ENCODE measurements at places on chromosomes 3 and 15.

GRCh38 chr3:159062734-159063410 lies 261.0 kb downstream of the MFSD1 start:
- DNase-seq = no peak

GRCh38 chr3:87287011-87287410 lies 10.6 kb upstream of the POU1F1 start:
- DNase-seq = no peak

- DNase-seq = no peak
These were observed 20.5 kb downstream of the GALK2 start for GRCh38 chr15:49190586-49190985.

DNA sequence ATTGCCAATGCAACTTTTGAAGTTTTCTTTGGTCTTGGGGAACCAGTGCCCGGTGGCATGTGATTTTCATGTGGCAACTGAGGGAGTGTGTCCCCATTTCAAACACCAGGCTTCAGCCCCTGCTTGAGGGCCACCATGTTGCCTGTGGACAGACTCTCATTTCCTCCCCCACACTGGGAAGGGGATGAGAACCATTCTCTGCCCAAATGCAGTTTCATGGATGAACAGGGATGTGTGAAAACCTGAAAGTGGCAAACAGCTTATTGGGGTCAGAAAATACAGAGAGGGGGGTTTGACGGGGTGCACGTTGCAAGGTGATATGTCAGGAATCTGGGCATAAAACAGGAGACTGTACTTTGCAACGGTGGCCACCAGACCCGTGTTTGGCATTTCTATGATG lies 6.3 kb downstream of the FAM107A start:
- no peak for DNase-seq

Measured in stimulated activated CD8-positive, alpha-beta memory T cell treated with anti-CD3 and anti-CD28 coated beads, Interleukin-7, amount 100 ng/mL, for 4 hours (primary cell).